Activated gamma-delta T cell (primary cell): ENCODE measurements at places on chromosomes 4 and X.

DNA sequence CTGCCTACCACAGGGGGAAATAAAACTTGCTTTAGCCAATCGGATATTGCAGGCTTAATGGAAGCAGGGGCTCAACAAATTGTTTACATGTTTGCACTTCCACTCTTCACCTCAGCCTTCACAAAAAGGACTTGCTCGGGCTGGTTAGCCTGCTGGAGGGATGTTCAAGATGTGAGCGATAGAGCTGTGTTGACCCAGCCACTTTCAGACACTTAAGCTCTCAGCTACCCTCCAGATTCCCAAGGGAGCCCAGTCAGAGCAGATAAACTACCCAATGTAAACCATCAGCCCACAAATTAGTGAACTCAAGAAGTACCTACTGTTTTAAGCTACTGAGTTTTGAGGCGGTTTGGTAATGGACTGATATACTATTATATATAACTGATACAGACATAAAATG, 508.4 kb upstream of the FTHL17 start:
- DNase-seq, result no peak

- DNase-seq, result no peak
Observed at GRCh38 chrX:78796916-78797315, 49.4 kb downstream of the LPAR4 start.

- DNase-seq, result no peak
Observed at GRCh38 chr4:177555007-177555574, 112.9 kb upstream of the AGA start.

- no peak for DNase-seq
Observed at GRCh38 chr4:66443008-66443407, 772.7 kb upstream of the EPHA5 start.

DNA sequence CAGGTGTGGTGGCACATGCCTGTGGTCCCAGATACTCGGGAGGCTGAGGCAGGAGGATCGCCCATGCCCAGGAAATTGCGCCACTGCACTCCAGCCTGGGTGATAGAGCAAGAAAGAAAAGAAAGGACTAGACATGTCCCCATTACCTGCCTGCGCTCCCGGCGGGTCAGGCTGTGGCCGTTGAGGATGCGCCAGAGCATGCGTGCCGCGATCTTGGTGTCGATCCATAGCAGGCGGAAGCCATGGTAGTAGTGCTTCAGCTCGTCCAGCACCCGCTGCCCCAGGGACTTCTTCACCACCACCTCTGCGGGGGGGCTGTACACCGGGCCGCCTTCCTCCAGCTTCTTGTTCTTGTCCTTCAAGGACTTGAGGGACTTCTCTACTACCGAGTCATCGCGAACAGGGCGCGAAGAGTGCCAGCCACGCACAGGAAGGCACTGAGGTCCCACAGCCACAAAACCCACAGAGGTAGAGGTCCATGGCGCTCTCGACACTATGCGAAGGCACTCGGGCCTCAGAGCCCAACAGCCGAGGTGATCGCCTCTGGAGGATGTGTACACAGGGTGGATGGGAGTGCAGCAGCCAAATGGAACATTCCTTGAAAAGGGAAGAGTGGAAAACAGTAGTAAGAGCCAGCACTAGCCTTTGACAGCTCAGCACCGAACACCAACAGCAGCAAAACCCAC, 14.6 kb downstream of the LETM1 start:
- no peak for DNase-seq

DNA sequence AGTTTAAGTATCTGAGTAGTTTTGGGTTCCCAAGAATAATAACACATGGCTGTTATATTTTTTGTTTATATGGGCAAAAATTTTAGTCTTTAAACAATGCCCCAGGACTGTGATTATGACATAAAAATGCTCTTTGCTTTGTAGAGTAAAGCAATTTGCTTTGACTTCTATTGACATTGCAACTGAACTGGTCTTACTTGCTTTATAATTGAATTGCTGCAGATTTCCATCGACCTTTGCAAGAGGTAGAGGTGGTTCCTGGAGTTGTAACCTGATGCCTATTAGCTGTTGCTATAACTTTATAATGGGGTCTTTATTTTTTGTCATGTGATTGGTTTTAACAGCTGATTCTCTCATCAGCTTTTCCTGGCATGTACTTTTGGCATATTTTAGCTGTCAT, 302.9 kb downstream of the ARHGAP10 start:
- DNase-seq, result no peak

GRCh38 chr4:98565681-98566301, 92.6 kb downstream of the TSPAN5 start:
- no peak for DNase-seq

DNA sequence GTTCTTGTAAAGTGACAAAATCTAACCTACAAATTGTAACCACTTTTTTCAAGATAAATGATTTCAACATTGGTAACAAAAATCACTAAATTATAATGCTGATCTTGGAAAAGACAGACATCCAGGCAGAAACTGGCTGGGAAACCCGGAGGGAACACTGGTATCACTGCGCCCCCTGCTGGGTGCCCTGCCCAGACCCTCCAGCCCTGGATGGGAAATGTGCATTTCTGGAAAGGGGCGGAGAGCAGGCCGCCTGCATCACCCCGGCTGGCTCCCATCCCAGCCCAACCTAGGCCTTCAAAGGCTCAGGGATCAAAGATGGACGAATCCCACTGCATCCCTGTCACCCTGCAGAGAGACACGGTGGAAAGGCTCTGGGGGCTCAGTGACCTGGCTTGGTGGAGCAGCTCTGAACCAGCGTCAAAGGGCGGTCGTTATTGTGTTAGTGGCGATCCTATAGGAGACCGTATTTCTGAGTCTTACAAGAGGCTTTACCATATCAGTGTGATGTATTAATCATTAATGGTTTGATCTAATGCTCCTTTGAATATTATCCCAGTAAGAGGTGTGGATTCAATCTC, 37.3 kb downstream of the ACOX3 start:
- no peak for DNase-seq

GRCh38 chr4:40908297-40908696, 158.5 kb downstream of the NSUN7 start:
- no peak for DNase-seq

DNA sequence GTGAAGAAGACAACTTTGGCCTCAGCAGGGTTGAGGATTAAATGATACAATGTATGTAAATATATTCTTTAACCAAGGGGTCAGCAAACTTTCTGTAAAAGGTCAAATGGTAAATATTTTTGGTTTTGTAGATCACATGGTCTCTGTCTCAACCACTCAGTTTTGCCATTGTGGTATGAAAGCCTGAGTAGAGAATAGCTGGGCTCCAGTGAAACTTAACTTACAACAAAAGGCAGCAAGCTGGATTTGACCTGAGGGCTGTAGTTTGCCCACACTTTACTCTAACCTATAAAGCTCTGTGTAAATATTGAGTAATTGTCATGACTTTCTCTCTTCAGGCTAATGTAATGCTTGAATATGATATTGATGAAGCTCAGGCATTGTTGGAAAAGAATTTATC, 19.6 kb downstream of the VBP1 start:
- no peak for DNase-seq

DNA sequence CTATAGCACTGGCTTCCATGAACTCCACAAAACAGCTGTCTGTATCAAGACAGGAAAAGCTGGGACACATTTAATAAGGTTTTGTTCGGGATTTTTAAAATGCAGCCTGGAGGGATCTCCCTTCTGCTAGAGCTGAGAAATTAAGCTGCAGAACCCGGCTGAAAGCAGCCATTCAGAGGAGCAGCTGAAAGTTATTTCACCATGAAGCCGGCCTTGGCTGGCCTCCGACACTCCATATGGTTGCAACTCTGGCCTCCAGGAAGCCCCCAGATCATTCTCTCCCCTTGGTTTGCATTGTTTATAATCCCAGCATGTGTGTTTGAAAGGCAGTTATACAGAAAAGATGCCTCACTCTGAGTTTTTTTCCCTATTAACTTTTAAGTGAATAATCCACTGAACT, 239.4 kb downstream of the SPATA18 start:
- no peak for DNase-seq

GRCh38 chr4:8283631-8284121, 14.1 kb downstream of the HTRA3 start:
- DNase-seq, result no peak

- no peak for DNase-seq
Observed at GRCh38 chr4:38710053-38710452, 46.1 kb downstream of the KLF3 start.

DNA sequence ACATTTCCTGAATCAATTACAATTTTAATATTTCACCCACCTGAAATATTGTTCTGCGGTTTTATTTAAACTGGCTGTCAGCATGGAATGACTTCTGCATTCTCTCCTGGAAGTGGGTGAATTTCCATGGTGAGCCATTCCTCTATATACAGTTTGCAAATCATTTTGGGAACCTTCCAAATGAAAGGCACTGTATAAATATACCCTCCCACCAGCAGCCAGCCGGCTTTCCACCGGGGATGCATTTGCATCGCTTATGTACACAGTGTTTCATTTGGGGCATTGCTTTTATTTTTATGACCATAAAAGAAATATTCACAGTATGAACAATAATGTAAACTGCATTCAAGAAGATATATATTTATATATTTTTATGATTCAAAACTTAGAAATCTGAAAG, 4.7 kb upstream of the IL1RAPL1 start:
- no peak for DNase-seq

- no peak for DNase-seq
Observed at GRCh38 chr4:81351654-81352445, 119.9 kb downstream of the RASGEF1B start.
